ENCODE measurements at places on chromosomes 13 and 19. TPM values are rescaled to one million over a fixed set of nuclear protein-coding genes. Genes with fewer than 3 reads are reported as not detected.

DNA sequence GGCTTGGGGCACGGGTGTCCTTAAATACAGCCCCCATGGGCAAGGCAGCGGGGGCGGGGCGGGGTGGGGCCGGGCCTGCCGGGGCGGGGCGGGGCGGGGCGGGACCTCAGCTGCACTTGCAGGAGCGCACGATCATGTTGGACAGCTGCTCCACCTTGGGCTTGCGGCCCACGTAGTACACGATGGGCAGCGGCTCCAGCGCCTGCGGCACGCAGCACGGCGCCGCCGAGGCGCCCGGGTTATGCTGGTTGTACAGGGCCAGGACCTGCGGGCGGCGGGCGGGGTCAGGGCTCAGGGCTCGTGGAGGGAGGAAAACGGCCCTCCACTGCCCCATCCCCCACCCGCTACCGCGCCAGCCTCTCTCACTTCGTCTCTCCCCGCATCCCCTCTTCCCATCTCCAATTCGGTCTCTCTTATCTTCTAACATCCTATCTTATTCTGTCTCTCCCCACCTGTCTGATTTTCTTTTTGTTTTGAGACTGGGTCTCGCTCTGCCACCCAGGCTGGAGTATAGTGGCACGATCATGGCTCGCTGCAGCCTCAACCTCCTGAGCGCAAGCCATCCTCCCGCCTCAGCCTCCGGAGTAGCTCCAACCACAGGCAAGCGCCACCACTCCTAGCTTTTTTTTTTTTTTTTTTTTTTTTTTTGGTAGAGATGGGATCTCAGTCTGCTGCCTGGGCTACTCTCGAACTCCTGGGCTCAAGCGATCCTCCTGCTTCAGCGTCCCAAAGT, 21.1 kb downstream of the CCDC97 start:
- no peaks in the 10 kb centered on the region for H3K27me3 ChIP-seq
- H3K4me1 ChIP-seq = peaks cover 4% of the 10 kb centered on the region
- no peak overlapping the region for H3K27ac ChIP-seq

LILRB3 gene
- polyA plus RNA-seq = not detected

FAAP24 gene
- 3.9 TPM for polyA plus RNA-seq

- no peak overlapping the region for H3K27ac ChIP-seq
- DNase-seq = no peak
- H3K36me3 ChIP-seq = peaks cover 3% of the 10 kb centered on the region
- H3K27me3 ChIP-seq = no peaks in the 10 kb centered on the region
- H3K4me1 ChIP-seq = no peaks in the 10 kb centered on the region
Observed at GRCh38 chr13:41133951-41134350, 1.3 kb upstream of the KBTBD6 start.

DNA sequence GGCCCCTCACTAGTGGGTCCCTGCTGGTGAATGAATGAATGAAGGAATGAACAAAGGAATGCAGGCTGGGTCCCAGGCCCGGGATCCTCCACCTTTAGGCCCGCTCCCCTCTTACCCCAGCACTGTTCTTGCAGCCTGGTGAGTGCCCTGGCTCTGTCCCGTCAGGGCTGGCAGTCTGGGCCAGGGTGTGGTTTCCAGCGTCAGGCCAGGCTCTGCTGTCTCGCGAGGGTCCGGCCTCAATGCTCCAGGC, 317 bp downstream of the LYL1 start:
- DNase-seq = no peak
- peak overlapping the region; percentile 42 for H3K4me3 ChIP-seq
- H3K27me3 ChIP-seq = no peaks in the 10 kb centered on the region
- peak overlapping the region; percentile 40 for H3K27ac ChIP-seq
- H3K36me3 ChIP-seq = no peaks in the 10 kb centered on the region
- peaks cover 24% of the 10 kb centered on the region for H3K4me1 ChIP-seq

WDR62 gene
- 5.0 TPM for polyA plus RNA-seq

DNA sequence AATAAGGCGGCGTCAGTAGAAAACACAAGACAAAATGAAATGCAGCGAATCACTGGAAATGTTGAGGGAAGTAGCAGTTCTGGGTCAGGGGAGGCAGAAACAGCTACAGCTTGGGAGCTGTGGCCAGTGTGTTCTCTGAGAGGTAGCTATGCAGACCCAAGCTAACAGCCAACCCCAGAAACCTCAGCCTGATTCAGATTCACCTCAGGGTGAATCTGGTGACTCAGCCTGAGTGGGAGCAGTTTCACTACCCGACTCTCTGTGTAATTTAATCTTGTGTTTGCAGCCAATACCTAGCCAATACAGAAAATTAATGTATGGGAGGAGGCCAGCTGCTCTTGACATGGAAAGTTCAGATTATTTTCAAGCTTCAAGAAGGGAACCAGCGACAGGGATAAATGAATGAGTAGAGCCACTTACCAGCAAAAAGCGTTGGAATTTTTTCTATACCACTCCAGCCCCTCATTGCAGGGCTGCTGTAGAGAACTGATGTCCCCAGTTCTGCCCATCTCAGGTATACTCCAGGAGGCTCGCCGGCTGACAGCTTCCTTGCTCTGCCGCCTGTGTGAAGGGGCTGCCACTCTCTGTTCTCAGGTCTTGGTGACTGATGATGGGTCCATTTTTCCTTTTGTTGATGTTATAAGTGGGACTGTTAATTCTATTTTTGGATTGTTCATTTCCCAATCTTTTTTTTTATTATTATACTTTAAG, 8.9 kb downstream of the IGFL3 start:
- 0 out of 2 replicates have a peak, but pooled peaks cover 5% of the 10 kb centered on the region for H3K4me1 ChIP-seq
- H3K27ac ChIP-seq = peak overlapping the region; percentile 6
- H3K4me3 ChIP-seq = no peak overlapping the region

GRCh38 chr19:34096020-34096915, 76.0 kb upstream of the LSM14A start:
- no peaks in the 10 kb centered on the region for H3K36me3 ChIP-seq
- H3K4me1 ChIP-seq = no peaks in the 10 kb centered on the region
- no peaks in the 10 kb centered on the region for H3K27me3 ChIP-seq
- peak; percentile 72 for DNase-seq

LILRA5 gene
- polyA plus RNA-seq = not detected

All from SK-N-SH (cell line).